ENCODE measurements at places on chromosomes 1 and 21. TPM values are rescaled to one million over a fixed set of nuclear protein-coding genes. Genes with fewer than 3 reads are reported as not detected.

Gene GRHL3
- 2.2 TPM for total RNA-seq

Gene RGS7
- not detected for total RNA-seq

Gene DOP1B
- 4.2 TPM for total RNA-seq

Gene OLFM3
- total RNA-seq = not detected

Gene ZYG11A
- 2.8 TPM for total RNA-seq

Gene SPOCD1
- 4.8 TPM for total RNA-seq

Gene ENAH
- total RNA-seq = 75.0 TPM

Gene FCRL6
- not detected for total RNA-seq

Gene NOC2L
- 112 TPM for total RNA-seq

Gene SLC45A1
- total RNA-seq = 0.42 TPM

Gene TCEANC2
- 3.4 TPM for total RNA-seq

Gene LDLRAP1
- total RNA-seq = 23.3 TPM

Gene C2CD2
- 84.4 TPM for total RNA-seq

Gene JAM2
- not detected for total RNA-seq

Gene SMIM1
- 4.6 TPM for total RNA-seq

Gene CD2
- total RNA-seq = not detected

Gene GPR3
- total RNA-seq = 2.4 TPM

Measured in foreskin keratinocyte (primary cell).